SK-N-SH (cell line): ENCODE measurements at places on chromosomes 3 and 15.

- DNase-seq: peak; percentile 8
These were observed 5.3 kb downstream of the P2RY12 start for GRCh38 chr3:151379083-151379734.

- no peak for DNase-seq
These were observed 71.5 kb upstream of the FILIP1L start for GRCh38 chr3:100185847-100186246.

- DNase-seq: no peak
These were observed 41.9 kb upstream of the SLC41A3 start for GRCh38 chr3:126125781-126126251.

DNA sequence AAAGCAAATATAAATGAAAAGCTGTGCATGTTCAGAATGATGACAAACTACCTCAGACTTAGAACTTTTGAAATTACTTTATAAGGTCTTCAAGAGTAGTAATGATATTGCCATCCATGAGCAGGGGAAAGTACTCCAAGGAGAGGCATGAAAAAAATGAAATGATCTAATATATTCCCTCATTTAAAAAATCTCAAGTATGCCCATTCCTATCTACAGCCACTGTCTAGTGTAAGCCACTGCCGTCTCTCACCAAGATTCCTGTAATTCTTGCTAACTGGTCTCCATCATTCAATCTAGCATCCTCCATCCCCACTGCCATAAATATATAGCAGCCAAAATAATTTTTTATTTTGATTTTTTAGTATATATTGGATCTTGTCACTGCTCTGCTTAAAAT lies 258.8 kb downstream of the PLOD2 start:
- no peak for DNase-seq

DNA sequence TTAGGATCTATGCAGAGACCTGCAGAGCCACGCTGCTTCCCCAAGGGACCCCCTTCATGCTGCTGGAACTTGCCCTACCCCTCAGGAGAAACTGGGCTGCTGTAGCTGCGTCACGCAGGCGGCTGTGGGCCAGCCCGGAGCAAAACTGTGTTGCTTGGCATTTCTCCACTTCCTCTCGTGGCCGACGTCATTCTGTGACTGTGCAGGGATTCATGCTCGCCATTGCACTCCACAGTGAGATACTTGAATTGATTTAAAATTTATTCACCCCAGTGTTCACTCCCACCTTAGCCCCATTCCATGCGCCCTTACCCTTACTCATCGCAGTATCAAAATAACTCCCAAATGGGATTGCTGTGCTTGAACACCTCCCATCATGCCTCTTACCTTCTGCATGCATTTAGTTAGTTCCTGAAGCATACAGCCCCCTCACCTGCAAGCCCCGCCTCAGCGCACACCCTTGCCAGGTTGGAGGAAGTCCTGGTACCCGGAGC lies 45.7 kb downstream of the TMEM44 start:
- DNase-seq: no peak
